Activated T-cell treated with anti-CD3 and anti-CD28 coated beads for 48 hours (primary cell): ENCODE measurements at places on chromosomes 5 and 9.

DNA sequence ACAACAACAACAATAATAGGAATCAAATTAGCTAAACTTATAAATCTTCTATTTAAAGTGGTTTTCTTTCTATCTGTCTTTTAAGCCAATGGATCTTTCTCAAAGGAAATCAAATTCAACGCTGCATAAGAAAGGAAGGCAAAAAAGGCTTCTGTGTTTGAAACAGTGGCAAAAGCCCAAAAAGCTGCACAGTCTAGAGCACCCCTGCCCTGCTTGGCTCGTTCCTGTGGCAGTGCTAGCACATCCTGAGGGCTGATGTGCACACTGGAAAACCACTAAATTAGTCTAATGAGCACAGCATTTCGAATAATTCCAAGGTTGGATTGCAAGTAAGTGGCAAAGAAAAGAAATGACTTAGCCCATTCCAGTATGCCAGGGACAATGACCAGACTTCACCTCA, 80.7 kb downstream of the AP3B1 start:
- no peak for DNase-seq

DNA sequence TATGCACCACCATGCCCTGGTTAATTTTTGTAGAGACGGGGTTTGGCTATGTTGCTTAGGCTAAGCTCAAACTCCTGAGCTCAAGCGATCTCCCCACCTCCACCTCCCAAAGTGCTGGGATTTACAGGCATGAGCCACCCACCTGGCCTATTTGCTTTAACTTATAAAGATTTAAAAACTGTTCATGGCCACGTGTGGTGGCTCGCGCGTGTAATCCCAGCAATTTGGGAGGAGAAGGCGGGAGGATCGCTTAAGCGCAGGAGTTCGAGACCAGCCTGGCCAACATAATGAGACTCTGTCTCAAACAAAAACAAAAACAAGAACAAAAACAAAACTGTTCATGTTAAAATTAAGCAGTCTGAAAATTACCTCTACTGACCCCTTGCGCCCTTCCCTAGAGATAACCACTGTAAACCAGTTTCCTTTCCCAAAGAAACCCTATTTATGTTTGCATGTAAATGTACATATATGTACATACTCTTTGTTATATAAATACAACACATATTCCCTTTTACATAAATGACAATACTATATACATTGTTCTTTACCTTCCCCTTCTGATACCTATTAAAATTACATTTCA, 1.5 kb downstream of the AK6 start:
- DNase-seq, result no peak

- DNase-seq, result no peak
Measured at GRCh38 chr9:107214381-107214780, 68.7 kb upstream of the RAD23B start.

GRCh38 chr5:14321936-14322335, 178.8 kb downstream of the TRIO start:
- no peak for DNase-seq
